PC-9 (cell line): ENCODE measurements at places on chromosomes 2 and 18.

GRCh38 chr2:238458651-238459050 is 31.9 kb downstream of the ASB1 start:
- DNase-seq, result no peak

DNA sequence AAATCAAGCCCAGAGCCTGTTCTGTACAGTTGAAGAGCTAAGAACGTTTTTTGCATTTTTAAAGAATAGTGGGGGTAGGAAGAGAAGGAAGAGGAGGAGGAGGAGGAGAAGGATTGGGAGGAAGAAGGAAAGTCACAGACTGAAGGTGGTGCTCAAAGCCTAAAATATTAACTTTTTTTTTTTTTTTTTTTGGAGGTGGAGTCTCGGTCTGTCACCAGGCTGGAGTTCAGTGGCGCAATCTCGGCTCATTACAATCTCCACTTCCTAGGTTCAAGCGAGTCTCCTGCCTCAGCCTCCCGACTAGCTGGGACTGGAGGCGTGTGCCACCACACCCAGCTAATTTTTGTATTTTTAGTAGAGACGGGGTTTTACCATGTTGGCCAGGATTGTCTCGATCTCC is 18.3 kb upstream of the KLHL29 start:
- DNase-seq, result peak; percentile 10

DNA sequence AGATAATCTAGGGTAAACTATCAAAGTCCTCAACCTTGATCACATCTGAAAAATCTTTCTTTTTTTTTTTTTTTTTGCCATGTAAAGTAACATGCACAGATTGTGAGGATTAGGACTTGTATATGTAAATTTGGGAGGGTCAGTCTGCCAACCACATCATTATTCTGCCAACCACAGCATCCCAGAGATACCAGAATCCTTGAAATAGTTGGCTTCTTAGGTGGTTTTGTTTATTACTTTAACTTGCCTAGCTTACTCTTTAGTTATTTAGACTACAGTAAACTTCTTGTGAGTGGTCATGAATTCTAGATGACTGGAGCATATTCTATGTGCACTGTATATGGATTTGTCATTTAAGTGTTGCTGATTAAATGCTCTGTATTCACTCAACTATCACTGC is 242.1 kb upstream of the RBMS1 start:
- DNase-seq, result no peak

- no peak for DNase-seq
Measured at GRCh38 chr2:240465765-240466578, 30.5 kb downstream of the GPC1 start.

- DNase-seq, result no peak
Measured at GRCh38 chr18:78510091-78510490, 469.5 kb upstream of the SALL3 start.

GRCh38 chr2:152925547-152926448 is 207.4 kb downstream of the ARL6IP6 start:
- DNase-seq, result peak; percentile 48

- no peak for DNase-seq
Measured at GRCh38 chr2:168830958-168831357, 28.5 kb downstream of the NOSTRIN start.

- DNase-seq, result no peak
Measured at GRCh38 chr2:190636361-190636760, 12.5 kb upstream of the NAB1 start.

GRCh38 chr2:235676536-235676799 is 182.6 kb downstream of the AGAP1 start:
- DNase-seq, result no peak

DNA sequence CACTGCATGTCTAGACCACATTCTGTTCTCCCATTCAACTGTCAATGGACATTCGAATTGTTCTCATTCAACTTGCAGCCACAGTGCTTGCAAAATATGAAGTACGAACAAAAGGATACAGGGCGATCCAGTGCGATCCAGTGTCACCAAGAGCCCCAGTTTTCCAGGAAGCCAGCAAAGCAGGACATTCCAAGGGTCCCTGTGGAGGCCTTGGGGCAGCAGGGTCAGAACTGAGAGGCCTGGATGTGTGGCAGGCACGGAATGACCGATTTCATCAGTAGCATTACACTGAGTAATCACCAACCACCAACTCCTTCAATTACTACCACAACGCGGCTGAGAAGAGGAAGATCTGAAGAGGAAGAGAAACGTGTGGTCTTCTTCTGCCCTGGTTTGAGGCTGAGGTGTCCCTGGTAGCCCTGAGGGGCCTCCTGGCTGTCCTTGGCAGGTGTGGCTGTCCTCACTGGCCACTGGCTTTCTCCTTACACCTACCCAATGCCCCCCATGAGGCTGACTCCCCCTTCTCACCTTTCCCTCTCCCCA is 172.7 kb upstream of the FHL2 start:
- no peak for DNase-seq

DNA sequence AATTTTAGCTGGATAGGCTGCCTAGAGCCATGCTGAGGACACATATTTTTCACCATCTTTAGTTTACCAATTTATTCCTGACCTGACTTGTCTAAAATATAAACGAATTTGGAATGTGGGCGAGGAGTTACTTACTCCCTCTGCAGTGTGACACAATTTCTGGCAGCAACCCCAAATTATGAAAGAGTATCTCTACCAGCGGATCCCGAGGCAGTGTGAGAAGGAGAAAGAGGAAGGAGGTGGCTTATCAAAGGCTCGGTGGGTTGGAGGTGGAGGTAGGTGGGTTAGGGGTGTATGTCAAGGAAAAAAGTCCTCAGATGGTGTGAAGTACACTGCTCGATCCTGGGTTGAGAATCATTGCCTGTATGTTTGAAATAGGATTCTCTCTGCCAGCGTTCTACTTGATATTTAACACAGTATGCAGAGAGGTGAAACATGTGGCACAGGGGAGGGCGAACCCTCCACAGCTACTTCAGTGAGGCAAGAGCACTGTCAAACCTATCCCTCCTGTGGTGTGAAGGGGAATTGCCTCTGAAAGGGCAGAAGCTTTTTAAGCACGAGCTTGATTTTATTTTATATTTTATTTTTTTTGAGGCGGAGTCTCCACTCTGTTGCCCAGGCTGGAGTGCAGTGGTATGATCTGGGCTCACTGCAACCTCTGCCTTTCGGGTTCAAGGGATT is 76.0 kb downstream of the RFTN2 start:
- peak; percentile 7 for DNase-seq

GRCh38 chr2:26172871-26173775 is at the start of gene GAREM2:
Gene GAREM2 (plus strand): TSS chr2:26173088. CDS start chr2:26173221, 133 bp downstream.
- no peak for DNase-seq

DNA sequence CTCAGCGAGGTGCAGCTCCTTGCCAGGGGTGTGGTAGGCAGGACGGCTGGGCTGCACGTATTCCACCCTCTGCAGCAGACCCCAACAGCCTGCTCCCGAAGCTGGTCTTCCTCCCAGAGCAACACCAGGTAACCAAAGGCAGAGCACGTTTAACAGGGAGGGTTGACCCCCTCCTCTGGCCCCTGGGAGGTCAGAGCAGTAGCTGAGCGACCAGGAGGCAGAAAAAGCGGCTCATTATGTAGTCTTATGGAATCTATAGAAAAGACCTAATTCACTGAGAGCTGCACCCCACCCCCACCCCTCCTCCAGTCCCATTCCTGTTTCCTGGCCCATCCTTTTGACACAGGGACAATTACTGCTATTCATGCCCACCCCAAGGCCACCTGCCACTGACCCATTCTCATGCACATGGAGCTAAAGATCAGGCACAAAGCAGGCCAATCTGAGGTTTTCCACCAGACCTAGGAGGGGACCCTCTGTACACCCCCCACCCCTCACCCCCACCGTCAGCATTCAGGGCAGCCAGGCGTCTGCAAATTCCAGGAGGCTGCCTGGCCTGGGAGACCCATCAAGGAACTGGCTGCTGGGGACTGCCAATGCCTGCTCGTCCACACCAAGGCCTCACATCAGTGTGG is 60.9 kb upstream of the FZD7 start:
- DNase-seq, result no peak

GRCh38 chr2:231934441-231935206 is 8.4 kb upstream of the NPPC start:
- DNase-seq, result no peak

DNA sequence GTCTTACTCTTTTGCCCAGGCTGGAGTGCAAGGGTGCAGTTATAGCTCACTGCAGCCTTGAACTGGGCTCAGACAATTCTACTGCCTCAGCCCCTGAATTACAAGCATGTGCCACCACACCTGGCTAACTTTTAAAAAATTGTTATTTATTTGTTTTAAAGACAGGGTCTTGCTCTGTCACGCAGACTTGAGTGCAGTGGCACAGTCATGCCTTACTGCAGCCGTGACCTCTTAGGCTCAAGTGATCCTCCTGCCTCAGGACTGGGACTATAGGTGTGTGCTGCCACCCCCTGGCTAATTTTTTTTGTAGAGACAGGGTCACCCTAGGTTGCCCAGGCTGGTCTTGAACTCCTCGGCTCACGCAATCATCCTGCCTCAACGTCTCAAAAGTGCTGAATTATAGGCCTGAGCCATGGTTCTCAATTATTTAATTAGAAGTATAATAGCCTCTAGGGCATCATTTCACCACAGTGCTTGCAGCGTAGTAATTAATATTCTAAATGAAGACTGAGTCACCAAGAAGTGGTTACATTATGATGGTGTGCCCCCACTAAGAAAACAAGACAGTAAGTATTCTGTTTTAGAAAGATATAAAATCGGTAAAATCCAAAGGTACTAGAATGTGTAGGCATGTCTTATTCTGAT is 69.6 kb downstream of the EML4 start:
- peak; percentile 43 for DNase-seq

GRCh38 chr2:74199275-74199701 is 873 bp downstream of the MTHFD2 start:
- DNase-seq, result no peak

DNA sequence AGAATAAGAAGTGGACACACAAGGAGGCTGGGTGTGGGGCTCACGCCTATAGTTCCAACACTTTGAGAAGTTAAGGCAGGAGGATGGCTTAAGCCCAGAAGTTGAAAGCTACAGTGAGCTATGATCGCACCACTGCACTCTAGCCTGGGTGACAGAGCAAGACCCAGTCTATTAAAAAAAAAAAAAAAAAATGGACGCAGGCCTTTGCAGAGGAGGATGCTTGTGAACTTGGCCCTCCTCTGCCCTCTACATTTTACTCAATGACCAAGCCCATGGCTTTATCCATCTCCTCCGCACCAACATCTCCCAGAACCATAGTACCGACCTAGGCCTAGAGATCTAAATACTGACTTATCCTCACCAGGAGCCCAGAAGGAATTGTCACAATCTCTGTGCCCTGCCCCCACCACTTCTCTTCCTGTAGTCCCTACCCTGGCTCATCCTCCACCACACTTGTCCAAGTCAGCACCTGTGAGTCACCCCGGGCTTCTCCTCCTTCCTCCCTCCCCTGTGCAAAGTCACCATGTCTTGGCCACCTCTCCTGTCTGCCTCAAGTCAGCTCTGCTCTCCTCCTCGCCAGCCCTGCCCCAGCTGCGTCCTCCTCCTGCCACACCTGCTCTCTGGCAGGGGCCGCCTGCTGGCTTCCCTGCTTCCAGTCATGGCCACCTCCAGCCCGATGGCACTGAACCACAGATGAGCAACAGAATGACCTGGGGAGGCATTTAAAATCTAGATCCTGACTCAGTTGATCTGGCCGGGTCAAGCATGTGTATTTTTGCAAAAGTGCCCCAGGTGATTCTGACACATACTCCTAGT is 35.8 kb upstream of the ASPRV1 start:
- peak; percentile 82 for DNase-seq

DNA sequence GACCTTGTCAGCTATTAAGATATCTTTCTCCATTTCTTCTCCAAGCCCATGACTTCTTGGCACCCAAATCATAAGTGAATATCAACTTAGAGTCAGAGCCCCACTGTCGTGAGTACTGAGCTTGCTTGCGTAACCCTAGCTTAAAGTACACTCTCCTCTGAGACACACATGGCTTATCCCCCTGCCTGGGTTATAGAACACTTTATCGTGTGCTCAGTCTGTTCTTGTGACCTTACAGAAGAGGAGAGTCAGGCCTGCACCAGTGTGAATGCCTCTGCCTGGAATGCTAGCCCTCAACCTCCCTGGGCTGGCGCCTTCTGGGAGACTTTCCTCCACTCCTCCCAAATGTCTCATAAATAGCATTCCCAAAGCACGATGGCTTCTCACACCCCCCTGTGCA is 79.3 kb downstream of the CEP192 start:
- no peak for DNase-seq

- peak; percentile 55 for DNase-seq
Measured at GRCh38 chr2:11750917-11751316, 4.5 kb downstream of the LPIN1 start.

GRCh38 chr2:66700677-66701066 is 265.7 kb downstream of the MEIS1 start:
- DNase-seq, result no peak

GRCh38 chr2:236582968-236583367 is 13.3 kb downstream of the ACKR3 start:
- no peak for DNase-seq

- no peak for DNase-seq
Measured at GRCh38 chr2:154459286-154459685, 239.2 kb upstream of the KCNJ3 start.

- DNase-seq, result no peak
Measured at GRCh38 chr2:25989154-25989553, 6.9 kb upstream of the KIF3C start.
